Activated CD4-positive, alpha-beta T cell treated with anti-CD3 and anti-CD28 coated beads, Interleukin-2, Interleukin-6, amounts not matched to agents 100 ng/mL and 50 ng/mL, durations not matched to agents 16 hours and 8 hours (primary cell): ENCODE measurements at places on chromosomes 4 and X.

DNA sequence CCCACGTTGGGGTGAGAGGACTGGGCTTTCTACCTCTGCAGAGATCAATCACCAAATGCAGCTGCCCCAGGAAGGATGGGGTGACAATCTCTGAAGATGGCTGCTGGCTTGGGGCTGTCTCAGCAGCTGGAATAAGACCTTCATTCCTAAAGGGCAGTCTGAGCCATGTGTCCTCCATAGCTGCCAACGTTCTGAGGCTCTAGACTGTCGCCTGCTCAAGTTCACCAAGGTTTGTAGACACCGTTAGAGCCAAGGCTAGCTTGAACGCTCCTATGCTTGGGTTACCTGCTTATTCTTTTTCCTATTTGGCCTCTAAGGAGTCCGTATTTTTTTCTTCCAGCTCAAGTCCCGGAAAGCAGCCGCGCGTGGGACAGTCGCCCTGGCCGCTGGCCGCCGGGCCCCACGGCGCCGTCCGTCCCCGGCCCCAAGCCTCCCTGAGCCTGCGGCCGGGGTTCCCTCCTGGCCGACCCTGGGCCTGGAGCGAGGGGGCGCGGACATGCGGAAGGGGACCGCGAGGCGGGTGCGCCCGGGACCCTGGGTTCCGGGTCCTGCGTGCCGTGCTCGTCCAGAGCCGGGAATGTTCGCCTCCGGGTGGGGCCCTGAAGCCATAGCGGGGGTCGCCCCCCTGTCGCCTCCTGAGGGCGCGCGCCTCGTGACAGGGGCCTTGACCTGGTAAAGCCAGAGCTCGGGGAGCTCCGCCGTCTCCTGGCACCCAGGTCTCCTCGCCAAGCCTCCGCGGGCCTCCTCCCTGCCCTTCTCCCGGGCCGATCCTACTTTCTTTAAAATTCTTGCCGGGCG, 23.3 kb downstream of the MRFAP1 start:
- no peak for DNase-seq

DNA sequence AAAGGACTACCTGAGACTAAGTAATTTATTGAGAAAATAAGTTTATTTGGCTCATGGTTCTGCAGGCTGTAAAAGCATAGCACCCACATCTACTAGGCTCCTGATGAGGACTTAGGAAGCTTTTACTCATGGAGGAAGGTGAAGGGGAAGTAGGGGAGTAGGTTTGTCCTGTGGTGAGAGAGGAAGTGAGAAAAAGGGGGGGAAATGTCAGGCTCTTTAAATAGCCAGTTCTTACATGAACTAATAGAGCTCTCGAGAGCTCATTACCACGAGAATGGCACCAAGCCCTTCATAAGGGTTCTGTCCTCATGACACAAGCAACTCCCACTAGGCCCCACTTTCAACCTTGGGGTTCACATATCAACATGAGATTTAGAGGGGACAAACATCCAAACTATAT, 125.5 kb upstream of the NRK start:
- DNase-seq, result no peak

GRCh38 chrX:72294497-72294896, 11.2 kb downstream of the CITED1 start:
- DNase-seq, result no peak

DNA sequence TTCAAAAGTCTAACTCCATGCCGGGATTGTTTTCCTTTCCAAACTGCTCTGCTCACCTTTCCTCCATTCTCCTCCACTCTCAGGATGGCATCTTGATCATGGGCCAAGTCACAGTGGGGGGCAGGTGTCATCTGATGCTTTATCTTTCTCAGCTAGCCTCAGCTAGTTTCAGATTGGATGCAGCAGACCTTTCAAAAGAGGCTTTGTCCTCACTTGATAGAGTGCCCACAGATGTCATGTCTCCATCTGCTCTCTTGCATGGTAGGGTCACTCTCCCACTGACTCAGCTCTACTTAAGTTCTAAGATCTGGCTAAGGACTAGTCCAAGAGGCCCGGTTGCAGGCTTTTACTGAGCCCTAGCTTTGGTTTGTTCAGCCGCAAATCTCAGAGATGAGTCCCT, 341.8 kb upstream of the GALNT7 start:
- DNase-seq, result no peak

DNA sequence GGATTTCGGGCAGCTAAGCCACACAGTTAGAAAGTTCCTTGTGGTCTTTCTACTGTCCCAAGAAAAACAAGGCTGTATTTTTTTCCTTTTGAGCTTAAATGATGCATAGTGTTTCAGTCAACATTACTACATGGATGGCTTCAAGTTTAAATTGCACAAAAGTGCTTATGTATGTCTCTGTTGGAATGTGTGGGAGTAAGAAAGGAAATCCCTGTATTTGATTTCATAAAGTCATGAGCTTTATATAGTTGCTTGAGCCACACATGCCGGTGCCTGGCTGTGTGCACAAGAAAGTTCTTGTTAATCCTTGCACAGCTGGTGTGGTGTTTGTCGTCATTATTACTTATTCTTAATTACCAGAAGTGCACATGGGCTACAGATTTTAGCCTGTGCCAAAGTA, 262.2 kb downstream of the ARHGAP10 start:
- DNase-seq, result no peak

- DNase-seq, result no peak
Measured at GRCh38 chrX:68897118-68897945, 68.5 kb downstream of the EFNB1 start.

GRCh38 chr4:1985780-1986577, 22.8 kb downstream of the NELFA start:
- no peak for DNase-seq

GRCh38 chr4:92249541-92249940, 54.2 kb upstream of the GRID2 start:
- no peak for DNase-seq

GRCh38 chrX:32370456-32371205, 840.7 kb downstream of the DMD start:
- DNase-seq, result no peak

- DNase-seq, result no peak
Measured at GRCh38 chrX:28576117-28576516, 11.1 kb upstream of the IL1RAPL1 start.

GRCh38 chrX:110087485-110088356, 84.8 kb downstream of the TMEM164 start:
- peak; percentile 11 for DNase-seq

- no peak for DNase-seq
Measured at GRCh38 chr4:110735686-110736085, 112.8 kb upstream of the PITX2 start.

- DNase-seq, result peak; percentile 69
Measured at GRCh38 chrX:49915361-49916222, 6.8 kb upstream of the CLCN5 start.
